ENCODE measurements at places on chromosomes 4 and X.
A peak's percentile ranks its signal among the peaks of the same experiment; 100 is the strongest.

- DNase-seq = no peak
These were observed 63.7 kb upstream of the TXK start for GRCh38 chr4:48197643-48198237.

DNA sequence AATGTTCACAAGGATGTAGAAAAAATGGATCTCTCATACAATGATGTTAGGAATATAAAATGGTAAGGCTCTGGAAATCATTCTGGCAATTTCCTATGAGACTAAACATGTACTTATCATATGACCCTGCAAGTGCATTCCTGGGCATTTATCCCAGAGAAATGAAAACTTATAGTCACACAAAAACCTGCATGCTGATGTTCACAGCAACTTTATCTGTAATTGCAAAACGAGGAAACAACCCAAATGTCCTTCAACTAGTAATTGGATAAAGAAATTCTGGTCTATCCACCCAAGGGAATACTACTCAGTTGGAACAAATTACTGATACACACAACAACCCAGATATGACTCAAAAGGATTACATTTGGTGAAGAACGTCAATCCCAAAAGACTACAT is 14.5 kb downstream of the ZCCHC18 start:
- DNase-seq = no peak

GRCh38 chrX:46341767-46342322 is 203.4 kb downstream of the ZNF674 start:
- no peak for DNase-seq

GRCh38 chr4:77437079-77437478 is 168.5 kb upstream of the CXCL13 start:
- DNase-seq = no peak

DNA sequence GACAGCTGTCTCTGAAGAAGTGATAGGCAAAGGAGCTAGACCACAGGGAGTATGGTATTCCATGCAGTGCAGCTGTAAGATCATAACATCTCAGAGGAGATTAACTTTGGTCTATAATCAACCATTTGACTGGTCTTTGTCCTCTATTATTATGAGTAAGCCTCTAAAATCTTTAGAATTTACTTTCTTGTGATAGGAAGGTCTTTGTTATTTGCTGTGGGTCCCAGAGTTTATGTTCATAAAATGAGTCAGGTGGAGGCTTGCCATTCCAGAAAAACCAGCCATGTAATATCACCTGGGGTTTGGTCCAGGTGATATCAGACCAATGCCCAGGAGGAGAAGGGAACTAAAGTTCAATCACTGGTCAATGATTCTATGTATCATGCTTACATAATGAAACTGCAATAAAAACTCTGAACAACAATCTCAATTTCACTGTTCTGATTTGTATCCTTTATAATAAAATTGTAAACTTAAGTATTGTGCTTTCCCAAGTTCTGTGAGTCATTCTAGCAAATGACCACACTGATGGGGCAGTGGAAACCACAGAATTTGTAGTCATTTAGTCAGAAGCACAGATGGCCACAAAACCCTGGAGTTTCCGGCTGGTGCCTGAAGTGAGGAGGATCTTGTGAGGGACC is 239.6 kb upstream of the TRAM1L1 start:
- no peak for DNase-seq

DNA sequence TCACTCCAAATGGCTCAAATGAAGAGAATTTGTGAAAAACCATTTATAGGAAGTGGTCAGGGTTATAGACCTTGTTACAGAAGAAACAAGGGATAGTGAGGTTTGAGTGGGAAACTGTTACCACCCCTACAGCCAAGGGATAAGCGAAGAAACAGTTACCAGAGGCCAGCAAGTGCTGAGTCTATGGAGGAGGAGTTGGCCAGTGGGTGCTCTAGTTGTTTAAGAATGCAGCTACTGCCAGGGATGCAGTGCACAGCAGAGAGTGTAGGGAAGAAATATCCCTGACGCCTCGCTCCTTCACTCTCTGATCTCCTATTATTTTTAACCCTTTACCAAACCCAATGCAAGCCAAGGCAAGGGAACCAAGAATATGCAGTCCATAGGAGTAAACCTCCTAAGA is 15.2 kb upstream of the SYTL4 start:
- no peak for DNase-seq

- no peak for DNase-seq
These were observed 105.1 kb upstream of the DCLK2 start for GRCh38 chr4:149973181-149973580.

- no peak for DNase-seq
These were observed 90.7 kb downstream of the CLDN22 start for GRCh38 chr4:183229397-183229796.

GRCh38 chr4:130675266-130675665 is 1579.3 kb downstream of the C4orf33 start:
- DNase-seq = no peak

GRCh38 chr4:4794421-4794820 is 65.0 kb upstream of the MSX1 start:
- DNase-seq = no peak

DNA sequence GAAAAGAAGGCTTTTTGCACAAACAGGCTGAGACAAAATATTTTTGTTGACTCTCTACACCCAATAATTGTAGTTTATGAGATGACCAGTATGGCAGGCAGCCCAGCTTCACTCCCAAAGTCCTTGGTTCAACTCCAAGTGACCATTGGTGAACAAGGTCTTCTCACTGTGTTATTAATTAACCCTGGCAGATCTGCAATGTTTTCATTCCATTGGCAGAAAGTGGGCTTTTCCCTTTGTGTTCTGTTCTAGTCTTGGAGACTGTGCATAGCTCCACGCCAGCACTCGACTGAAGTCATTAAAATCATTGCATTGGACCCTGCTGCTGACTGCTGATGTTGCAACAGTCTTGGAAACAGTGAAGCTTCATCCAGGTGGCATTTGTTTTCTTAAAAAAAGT is 277.3 kb upstream of the HAND2 start:
- no peak for DNase-seq

- no peak for DNase-seq
These were observed 276.3 kb upstream of the AGA start for GRCh38 chr4:177718514-177718913.

GRCh38 chr4:89878611-89879010 is 16.0 kb upstream of the MMRN1 start:
- DNase-seq = peak; percentile 13

- no peak for DNase-seq
These were observed 32.9 kb upstream of the DCX start for GRCh38 chrX:111444881-111445280.

GRCh38 chr4:7906171-7906701 is 33.4 kb downstream of the AFAP1 start:
- DNase-seq = no peak

DNA sequence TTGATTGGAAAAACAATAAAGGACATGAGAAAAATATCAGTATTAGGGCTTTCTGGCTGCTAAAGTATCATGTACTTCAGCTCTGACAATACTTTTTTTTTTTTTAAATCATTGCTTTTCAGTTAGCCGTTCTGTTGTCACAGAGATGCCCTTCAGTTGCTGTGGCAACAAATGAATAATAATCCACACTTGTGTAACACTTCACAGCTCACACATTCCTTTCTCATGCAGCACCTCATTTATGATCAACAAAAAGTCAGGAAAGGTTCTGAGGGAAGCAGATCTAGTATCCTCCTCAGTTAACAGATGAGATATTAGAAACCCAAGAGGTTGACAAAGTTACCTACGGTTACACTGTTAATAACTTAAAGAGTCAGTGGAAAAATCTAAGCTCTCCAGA is 444.2 kb upstream of the SLIT2 start:
- no peak for DNase-seq

DNA sequence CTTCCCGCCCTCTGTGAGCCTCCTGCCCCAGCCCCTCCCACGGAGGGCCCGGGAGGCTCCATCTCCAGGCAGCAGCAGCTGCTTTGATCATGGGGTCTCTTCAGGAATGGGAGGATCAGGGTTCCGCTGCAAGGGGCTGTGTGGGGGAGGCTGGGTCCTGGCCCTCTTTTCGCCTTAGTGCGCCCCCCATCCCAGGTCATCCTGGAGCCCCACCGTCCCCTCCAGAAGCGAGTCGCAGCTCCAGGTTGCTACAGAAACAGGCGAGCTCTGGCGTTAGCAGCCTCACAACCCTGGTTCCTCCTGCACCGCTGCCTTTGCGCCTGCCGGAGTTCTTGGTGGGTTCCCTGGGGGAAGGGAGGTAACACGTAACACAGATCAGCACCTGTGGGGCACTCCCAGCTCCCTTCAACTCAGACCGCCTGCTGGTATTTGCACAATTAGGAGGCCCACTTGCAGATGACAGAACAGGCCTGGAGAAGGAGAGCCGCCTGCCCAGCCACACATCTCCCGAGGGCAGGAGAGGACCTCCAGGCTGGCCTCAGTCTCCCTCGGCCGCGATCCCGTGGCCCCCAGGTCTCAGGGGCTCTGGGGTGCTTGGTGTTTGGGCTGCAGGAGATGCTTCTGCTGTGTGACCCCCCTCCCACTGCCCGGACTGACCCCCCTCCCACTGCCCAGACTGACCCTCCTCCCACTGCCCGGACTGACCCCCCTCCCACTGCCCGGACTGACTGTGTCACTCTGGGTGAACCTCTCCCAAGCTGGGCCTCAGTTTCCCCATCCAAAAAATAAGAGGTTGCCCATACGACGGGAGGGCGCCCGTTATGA is 64.2 kb upstream of the ADRA2C start:
- no peak for DNase-seq

DNA sequence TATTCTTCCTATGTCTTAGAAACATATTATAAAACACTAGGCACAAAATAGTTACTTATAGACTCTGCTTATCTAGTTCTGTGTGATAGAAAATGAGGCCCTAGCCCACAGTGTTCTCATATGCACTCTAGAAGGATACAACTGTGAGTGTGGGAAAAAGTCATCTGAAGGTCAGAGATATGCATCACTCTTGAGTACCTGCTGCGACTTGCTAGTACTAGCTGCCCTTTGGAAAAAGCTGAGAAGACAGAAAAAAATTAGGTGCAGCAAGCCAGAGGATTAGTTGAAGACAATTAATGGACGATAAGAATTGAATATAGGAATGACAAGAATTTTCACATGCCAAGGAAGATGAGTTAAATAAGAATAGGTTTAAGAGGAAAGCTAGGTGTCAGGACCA is 61.3 kb downstream of the MTHFD2L start:
- DNase-seq = no peak

DNA sequence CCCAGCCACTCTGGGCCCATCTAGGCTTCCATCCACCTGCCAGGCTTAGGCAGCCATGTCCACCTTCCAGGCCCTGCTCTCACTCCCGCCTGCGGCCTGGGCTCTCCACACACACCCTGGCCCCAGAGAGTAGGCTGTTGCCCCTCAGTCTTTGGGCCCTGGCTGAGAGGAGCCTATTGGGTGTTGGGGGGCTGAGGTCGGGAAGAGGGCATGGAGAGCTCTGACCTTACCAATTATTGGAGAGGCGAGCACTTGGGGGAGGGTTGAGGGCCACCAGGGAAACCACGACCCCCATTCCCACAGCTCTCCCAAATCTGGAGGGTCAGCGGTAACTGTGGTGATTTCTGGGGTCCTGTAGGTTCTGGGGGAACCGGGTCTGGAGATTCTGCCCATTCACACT is 38.2 kb downstream of the HTRA3 start:
- DNase-seq = no peak

DNA sequence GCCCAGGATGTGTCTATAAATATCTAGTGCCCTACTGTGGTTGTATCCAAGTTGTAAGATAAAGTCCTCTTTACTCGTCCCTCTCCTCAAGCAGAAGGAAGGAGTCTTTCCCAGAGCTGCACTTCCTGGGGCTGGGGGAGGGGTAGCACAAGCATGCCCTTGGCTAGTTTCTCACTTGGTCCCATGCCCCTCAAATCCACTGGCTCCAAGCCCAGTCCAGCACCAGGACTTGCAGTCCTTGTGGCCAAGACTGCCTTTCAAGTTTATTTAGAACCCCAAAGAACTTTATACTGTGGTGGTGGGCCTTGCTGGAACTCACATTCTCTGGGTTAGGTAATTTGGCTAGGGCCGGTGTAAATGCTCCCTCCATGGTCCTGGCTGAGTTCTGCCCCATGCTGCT is 43.2 kb upstream of the SLC10A4 start:
- DNase-seq = no peak

- peak; percentile 58 for DNase-seq
These were observed 35.9 kb upstream of the GRPEL1 start for GRCh38 chr4:7103607-7104365.

DNA sequence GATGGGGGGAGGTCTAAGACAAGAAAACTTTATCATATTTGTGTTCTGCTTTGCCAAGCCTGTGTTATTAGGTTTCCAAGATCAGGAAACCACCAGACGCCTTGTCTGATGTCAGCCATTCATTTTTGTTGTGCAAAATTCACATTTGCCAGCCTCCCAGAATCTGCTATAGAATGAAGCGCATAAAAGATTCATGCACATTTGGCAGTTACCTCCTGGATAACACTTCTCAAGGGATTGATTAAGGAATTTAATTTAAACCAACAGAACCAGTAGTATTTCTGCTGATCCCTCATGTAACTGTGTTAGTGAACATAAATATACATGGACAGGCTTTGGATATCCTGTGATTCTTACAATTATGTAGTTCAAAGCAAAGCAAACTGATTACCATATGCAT is 187.9 kb downstream of the COMMD8 start:
- DNase-seq = no peak

DNA sequence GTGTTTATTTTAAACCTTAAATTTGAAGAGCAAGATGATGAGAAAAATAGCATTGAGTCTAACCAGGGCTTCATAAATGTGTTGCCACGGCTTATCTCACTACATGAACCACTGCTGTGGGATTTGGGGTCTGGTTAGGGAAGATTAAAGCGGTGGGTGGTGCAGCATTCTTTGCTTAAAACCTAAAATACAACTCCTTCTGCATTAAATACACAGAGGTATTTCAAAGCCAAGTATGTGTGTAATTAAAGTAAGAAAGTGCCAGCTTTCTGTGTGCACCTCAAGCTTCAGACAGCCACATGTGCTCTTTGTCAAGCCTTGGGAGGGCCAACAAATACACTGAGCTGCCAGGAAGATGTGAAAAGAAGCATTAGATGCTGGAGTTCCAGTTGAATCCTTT is 128.0 kb downstream of the CPE start:
- no peak for DNase-seq

GRCh38 chr4:184755278-184755677 is 21.4 kb upstream of the CENPU start:
- DNase-seq = no peak

DNA sequence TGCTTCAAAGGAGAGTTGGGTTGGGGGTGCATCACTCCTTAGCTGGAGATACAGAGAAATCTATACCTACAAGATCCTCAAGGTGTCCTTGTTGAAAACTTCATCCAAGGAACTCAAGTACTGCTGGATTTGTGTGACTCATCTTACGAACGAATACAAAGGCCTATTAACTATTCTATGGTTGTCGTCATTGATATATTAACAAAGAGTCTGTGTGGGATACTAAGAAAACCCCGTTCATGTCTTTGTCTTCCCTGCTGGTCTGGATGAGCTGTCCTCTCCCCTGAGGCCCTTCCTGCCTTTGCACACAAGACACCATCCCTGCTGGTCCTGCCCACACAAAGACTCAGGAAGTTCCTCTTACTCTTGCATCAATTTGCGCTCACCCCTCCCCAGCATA is 54.9 kb upstream of the IRF2 start:
- peak; percentile 52 for DNase-seq

- DNase-seq = no peak
These were observed 1000.7 kb downstream of the STIM2 start for GRCh38 chr4:27861381-27861787.

- DNase-seq = peak; percentile 28
These were observed 52.6 kb upstream of the DCTD start for GRCh38 chr4:182969651-182970279.

GRCh38 chr4:10113362-10114047 is 3.1 kb downstream of the WDR1 start:
- no peak for DNase-seq

All from suppressor macrophage treated with lipopolysaccharide for 4 hours (primary cell).